ENCODE measurements at places on chromosomes 13 and 19. TPM values are rescaled to one million over a fixed set of nuclear protein-coding genes. Genes with fewer than 3 reads are reported as not detected.

ZNF221 gene
- 3.3 TPM for total RNA-seq

ZNF844 gene
- total RNA-seq: 3.4 TPM

MRPL54 gene
- total RNA-seq: 152 TPM

EFNA2 gene
- total RNA-seq: not detected

NRTN gene
- total RNA-seq: 1.1 TPM

CYP2A7 gene
- total RNA-seq: not detected

MEIS3 gene
- 8.0 TPM for total RNA-seq

ZNF728 gene
- 0.19 TPM for total RNA-seq

PSPC1 gene
- 85.6 TPM for total RNA-seq

CGB2 gene
- total RNA-seq: not detected

LPAR2 gene
- total RNA-seq: 7.5 TPM

C19orf33 gene
- total RNA-seq: 90.9 TPM

EEF2 gene
- total RNA-seq: 2,078 TPM

LATS2 gene
- total RNA-seq: 21.6 TPM

ZNF320 gene
- total RNA-seq: 20.1 TPM

ZNF600 gene
- total RNA-seq: 3.9 TPM

PSG3 gene
- not detected for total RNA-seq

ALG5 gene
- total RNA-seq: 39.1 TPM

SLAIN1 gene
- 5.5 TPM for total RNA-seq

CGB3 gene
- total RNA-seq: not detected

MCEMP1 gene
- total RNA-seq: 0.27 TPM

PSG6 gene
- total RNA-seq: not detected

ZNF581 gene
- total RNA-seq: 28.6 TPM

ZNF816 gene
- 3.6 TPM for total RNA-seq

ZNF99 gene
- total RNA-seq: not detected

C19orf67 gene
- not detected for total RNA-seq

KRTDAP gene
- not detected for total RNA-seq

KLK15 gene
- not detected for total RNA-seq

ICAM1 gene
- total RNA-seq: 24.8 TPM

CASP14 gene
- not detected for total RNA-seq

LYPD5 gene
- 1.0 TPM for total RNA-seq

PSG11 gene
- not detected for total RNA-seq

ZNF331 gene
- total RNA-seq: 11.6 TPM

SLITRK6 gene
- total RNA-seq: 29.2 TPM

ANGPTL4 gene
- 2.8 TPM for total RNA-seq

HCN2 gene
- total RNA-seq: 0.45 TPM

POMP gene
- 107 TPM for total RNA-seq

ONECUT3 gene
- not detected for total RNA-seq

ERICH4 gene
- not detected for total RNA-seq

KLF1 gene
- total RNA-seq: not detected

IFT88 gene
- total RNA-seq: 12.9 TPM

DCLK1 gene
- 1.5 TPM for total RNA-seq
